ENCODE measurements at places on chromosomes 7 and 10.

DNA sequence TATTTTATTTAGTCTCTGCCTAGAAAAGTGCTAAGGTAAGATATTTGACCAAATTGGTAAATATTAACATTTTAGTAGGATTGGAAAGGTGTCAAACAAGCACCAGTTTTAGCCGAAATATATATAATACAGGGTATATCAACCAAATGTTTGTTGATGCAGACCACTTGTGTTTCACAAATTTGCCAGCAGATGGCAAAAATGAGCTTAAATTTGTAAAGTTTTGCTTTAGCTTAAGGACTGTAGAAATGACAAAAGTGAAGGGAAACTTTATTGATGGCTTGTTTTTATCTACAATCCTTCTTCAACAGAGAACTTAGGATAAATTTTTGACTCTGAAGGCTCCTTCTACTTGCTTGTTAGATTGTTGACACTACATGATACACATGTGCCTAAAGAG lies 4.8 kb upstream of the POLR1F start:
- DNase-seq = peak; percentile 14

- DNase-seq = no peak
Observed at GRCh38 chr10:116974456-116975005, 30.5 kb downstream of the SHTN1 start.

GRCh38 chr7:112510001-112510742 lies 29.4 kb downstream of the LSMEM1 start:
- DNase-seq = no peak

- DNase-seq = peak; percentile 44
Observed at GRCh38 chr10:110671788-110672579, 27.8 kb downstream of the RBM20 start.

DNA sequence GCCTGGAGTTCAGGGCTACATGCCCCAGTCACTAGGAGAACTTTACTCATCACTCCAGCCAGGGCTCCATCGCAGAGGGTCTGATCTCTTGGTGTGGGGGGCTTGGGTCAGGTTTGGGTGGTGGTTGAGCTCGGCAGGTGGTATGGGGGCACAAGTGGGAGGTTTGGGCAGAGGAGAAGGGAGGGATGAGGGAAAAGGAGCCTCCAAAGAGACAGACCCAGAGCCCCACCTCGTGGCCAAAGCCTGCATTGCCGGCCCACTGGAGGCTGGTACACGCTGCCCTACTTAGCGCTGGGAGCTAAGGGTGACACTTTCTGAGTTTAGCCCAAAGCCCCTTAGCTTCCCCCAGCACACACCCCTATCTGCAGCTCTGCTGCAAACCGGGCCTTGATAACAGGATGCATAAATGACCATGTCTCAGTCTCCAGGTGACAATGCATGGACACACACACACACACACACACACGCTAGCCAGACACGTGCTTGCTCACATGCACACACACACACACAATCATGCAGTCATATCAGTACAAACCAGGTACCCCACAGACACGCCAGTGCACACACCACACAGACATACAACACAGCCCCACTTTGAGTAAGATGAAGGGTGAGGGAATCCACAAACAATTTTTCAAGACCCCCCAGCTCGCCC lies 14.7 kb downstream of the LZTS2 start:
- DNase-seq = peak; percentile 62

GRCh38 chr7:19117091-19117869 lies at the start of gene TWIST1:
Gene TWIST1, minus strand, starts transcription at chr7:19117636. Its CDS starts 315 bp downstream, at chr7:19117321.
- no peak for DNase-seq

GRCh38 chr7:106793015-106793975 lies 71.8 kb upstream of the PIK3CG start:
- no peak for DNase-seq

GRCh38 chr10:129415215-129416140 lies 51.6 kb upstream of the MGMT start:
- DNase-seq = no peak

GRCh38 chr7:17546592-17546991 lies 248.1 kb downstream of the AHR start:
- DNase-seq = no peak

DNA sequence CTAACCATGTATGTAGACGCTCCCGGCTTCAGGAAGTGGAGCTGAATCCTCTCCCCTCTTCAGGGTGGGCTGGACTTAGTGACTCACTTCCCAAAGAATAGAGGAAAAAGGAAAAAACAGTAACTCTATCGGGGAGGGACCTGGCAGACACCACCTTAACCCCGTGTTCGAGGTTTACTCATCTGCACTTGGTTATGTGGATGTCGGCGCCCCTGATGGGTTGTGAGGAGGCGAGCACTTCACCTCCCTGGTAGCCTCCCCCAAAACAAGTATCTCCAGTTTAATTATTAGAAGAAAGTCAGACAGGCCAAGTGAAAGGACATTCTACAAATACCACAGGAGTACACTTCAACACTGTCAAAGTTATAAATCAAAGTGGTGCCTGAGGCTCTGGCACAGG lies 559.7 kb downstream of the TCERG1L start:
- no peak for DNase-seq

DNA sequence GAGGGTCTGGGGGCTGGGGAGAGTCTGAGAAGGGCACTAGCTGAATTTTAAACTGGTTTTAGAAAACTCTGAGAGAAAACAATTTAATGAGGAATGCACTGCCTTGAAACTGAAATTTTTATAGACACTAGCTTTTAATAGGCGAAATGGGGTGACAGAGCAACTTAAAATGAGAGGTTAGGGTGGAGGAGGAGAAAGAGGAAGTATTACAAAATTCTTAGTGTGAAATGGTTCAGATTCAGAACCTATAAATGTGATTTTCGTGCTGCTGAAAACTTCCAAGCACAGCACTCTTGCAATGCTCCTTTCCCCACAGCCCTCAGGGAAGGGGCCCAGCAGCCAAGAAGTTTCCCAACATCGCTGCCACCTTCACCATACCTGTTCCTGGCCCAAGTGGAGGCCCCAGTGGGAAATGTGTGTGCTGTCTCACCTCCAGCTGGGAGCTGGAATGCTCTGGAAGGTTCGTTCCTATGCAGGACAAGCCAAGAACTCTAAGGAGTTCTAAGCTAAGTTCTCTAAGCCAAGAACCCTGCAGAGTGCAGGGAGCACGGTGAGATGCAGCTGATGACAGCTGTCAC lies 60.0 kb downstream of the ATXN7L1 start:
- no peak for DNase-seq

- peak; percentile 57 for DNase-seq
Observed at GRCh38 chr7:151008511-151009323, 15.6 kb downstream of the ATG9B start.

DNA sequence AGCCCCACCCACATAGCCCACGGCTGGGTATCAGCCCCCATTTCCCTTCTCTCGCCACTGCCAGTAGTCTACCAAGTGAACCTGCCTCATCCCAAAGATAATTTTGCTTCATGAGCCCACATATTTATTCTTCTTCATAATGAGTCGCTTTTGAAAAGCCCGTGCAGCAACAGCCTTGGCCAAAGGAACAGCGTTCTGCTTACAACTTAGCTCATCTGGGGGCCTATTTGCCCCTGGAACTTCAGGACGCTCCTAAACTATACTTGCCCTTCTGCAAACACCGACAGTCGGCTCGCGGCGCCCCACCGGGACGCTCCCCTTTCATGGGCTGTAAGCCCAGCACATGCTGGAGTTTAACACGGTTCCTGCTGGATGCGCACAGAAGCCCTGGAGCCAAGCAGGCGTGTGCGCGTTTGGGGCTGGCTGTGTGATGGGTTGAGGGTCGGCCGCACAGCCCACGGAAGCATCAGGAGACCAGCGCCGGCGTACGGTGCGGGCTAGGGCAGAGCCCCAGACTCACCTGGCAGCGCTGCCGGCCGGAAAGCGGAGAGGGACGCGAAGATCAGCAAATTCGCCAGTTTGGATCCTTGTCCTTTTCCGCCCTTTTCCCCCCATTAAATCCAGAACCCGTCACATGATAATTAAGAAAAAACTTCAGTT lies 370 bp downstream of the TMEM60 start:
- DNase-seq = peak; percentile 4

DNA sequence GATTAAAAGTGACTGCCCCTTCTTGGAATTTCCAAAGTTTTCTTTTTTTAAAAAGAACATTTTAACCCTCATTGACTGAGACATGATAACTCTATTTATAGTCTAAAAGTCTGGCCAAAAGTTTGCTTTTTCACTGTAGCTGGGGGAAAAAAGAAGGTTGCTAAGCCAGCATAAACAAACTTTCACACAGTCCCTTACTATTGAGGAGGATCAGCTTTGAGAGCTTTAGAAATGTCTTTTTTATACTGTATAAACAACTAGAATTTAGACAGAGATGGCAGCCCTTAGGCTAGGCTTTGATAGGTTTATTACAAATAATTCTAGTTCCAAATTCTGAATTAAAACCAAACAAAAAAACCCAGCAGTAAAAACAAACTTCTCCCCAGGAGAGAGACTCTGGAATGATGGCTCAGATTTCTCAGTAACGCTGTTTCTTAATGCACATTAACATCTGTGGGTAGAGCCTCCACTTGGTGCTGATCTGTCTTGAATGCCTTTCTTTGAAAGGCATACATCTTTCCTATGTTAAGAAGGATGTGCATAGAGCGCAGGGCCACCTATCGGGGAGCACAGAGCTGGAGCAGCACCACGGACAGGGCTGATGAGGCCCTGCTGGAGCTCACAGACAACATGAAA lies 100.9 kb upstream of the PDLIM1 start:
- no peak for DNase-seq

- DNase-seq = no peak
Observed at GRCh38 chr7:24709051-24709450, 48.2 kb downstream of the GSDME start.
